EH (cell line): ENCODE measurements at places on chromosomes 4 and X.

DNA sequence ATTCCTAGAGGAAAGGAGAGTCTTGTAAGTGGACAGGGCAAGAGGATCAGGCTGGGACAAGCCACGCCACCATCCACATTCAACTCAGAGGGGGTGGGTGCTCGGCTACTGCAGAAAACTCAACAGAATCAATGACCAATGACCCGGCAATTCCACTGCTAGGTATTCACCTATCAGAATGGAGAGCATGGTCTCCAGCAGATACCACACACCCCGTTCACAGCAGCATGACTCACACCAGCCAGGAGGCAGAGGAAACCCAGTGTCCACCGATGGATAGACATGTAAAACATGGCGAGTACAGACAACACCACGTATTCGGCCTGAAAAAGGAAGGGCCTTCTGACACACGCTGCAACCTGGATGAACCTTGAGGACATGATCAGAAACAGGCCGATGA is 175.9 kb downstream of the AFAP1 start:
- DNase-seq, result peak; percentile 64

GRCh38 chrX:66918511-66918910 is 279.6 kb upstream of the EDA2R start:
- DNase-seq, result no peak

DNA sequence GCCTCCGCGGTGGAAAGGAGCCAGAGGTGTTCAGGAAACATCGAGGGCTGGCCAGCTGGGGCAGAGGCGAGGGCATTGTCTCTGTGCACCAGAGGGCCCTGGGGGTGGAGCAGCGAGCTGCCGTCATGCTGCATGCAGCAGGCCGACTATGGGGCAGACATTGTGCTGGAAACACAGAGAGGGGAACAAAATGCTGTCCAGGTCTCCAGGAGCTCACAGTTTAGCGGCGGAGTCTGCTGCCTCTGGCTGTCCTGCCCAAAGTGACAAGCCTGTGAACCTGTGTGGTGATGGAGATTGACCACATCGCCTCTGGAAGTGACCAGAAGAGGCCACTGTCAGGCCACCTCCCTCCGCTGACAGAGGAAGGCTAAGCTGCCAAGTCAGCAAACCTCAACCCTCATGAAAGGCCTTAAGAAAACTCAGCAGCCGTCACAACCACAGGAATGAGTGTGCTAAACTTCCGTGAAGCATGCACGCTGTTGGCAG is 20.1 kb upstream of the SASH3 start:
- peak; percentile 71 for DNase-seq

DNA sequence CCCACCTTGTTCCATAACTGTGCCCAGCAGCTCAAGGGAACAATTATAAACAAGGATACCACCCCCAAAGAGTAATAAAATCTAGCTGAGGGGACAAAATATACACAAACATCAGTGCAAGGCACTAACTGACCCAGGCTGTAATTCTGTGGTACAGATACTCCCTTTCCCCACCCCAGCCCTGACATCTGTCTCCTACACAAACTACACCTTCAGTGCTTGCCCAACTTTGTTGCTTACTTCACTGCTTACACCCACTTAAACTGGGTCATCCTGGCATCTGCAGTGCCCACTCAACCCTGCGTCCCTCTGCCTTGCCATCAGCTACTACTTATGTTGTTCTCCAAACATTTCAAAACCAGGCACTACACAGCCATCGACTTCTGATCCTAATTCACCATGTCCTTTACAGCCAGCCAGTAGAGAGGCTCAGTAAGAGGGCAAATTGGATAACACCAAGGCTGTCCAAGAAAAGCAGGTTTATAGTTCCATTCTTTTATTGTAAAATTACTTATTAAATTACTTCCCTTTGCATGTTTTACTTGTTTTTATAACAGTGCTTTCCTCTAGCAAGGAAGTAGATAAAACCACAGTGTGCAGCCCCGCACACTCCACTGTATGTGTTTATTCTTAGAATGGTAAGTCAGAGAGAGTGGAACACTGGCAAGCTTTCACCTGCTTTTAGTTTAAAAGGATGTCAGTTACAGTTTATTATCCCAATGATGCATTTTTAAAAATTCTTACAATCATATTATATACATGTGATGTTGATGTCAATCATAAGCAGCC is 149.6 kb downstream of the INPP4B start:
- peak; percentile 3 for DNase-seq

DNA sequence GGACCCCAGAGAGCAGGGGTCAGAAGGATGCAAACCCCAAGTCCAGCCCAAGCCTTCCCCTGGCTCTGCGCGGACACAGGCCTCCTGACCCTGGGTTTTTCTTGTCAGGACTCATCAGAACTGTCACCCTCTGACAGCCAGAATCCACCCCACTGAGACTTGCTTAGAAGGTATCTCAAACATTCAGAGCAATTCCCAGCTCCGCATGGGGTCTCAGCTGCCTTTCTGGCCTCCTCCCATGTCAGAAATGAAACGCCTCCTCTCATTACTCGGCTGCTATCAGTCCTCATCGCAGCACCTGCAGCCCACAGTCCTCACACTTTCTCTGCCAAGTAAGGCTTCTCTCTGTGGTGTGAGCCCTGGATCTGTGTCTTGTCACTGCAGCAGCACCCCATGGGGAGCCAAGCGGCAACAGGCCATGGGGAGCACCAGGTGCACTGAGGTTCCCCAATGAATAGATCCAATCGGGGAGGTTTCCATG is 97.8 kb downstream of the WFS1 start:
- no peak for DNase-seq

DNA sequence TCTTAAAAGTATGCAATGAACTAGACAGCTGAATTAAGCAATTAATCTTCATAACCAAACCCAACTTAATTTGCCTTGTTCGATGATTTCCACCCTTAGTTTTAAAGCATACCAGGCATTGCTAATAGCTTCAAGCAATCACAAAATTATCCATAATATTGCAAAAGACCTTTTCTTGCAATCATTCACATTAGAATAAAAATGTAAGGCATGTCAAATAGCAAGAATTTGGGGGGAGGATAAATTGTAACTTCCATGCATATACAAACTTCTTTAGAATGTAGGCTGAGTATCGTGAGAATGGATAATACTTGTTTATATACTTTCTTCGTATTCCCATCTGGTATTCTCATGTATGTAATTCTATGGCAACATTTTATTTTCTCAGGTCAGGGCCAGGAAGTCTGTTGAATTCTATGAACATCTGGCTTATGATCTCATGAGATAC is 28.7 kb upstream of the BMP2K start:
- peak; percentile 69 for DNase-seq

GRCh38 chr4:128232719-128233118 is 54.9 kb downstream of the PGRMC2 start:
- no peak for DNase-seq

DNA sequence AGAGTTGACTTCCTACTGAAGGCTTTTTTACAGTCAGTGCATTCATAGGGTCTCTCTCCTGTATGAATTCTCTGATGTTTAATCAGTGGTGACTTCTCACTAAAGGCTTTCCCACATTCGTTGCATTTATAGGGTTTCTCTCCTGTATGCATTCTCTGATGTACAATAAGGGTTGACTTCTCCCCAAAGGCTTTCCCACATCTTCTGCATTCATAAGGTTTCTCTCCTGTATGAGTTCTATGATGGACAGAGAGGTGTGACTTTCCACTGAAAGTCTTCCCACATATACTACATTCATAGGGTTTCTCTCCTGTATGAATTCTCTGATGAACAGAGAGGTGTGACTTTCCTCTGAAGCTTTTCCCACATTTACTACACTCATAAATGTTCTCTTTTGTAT is 45.2 kb downstream of the ZNF674 start:
- no peak for DNase-seq

- no peak for DNase-seq
Measured at GRCh38 chr4:158111241-158111640, 61.6 kb downstream of the GASK1B start.

- no peak for DNase-seq
Measured at GRCh38 chr4:7964459-7964858, 24.8 kb upstream of the AFAP1 start.
